ENCODE measurements at places on chromosomes 6 and 20. TPM values are rescaled to one million over a fixed set of nuclear protein-coding genes. Genes with fewer than 3 reads are reported as not detected.

Gene C6orf52
- 4.8 TPM for total RNA-seq

- DNase-seq = no peak
Observed at GRCh38 chr20:2217857-2218539, 77.8 kb upstream of the TGM3 start.

DNA sequence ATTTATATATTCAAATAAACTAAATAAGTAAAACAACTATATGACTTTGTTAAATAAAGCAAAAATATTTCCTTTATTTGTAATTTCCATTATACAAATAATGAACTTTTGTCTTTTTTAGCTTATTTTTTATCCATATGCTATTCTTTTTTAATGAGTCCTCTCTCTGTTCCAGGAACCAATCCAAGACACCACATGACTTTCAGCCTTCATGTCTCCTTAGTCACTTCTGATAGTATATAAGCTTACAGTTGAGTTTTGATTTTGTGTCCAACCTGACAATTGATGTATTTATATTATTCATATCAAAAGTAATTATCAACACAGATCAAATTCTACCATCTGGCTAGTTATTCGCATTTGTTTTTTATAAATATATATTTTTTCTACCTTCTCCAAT is 582.3 kb upstream of the GJE1 start:
- DNase-seq = no peak

DNA sequence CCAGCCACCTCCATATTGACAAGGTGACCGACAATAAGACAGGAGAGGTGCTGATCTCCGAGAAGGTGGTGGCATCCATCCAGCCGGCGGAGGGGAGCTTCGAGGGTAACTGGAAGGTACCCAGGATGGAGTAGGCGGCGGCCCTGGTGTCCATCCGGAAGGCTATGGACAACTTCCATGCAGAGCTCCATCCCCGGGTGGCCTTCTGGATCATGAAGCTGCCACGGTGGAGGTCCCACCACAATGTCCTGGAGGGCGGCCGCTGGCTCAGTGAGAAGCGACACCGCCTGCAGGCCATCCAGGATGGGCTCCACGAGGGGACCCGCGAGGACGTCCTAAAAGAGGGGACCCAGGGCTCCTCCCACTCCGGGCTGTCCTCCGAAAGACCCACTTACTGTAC is 17.0 kb downstream of the DEFB115 start:
- no peak for DNase-seq

- DNase-seq = no peak
Observed at GRCh38 chr6:142331601-142332000, 29.8 kb downstream of the ADGRG6 start.

- DNase-seq = no peak
Observed at GRCh38 chr6:33314943-33315792, 1.3 kb upstream of the TAPBP start.

- DNase-seq = no peak
Observed at GRCh38 chr6:138476116-138476515, 23.2 kb downstream of the NHSL1 start.

GRCh38 chr6:99415446-99415845 is 9.7 kb downstream of the PNISR start:
- DNase-seq = no peak

DNA sequence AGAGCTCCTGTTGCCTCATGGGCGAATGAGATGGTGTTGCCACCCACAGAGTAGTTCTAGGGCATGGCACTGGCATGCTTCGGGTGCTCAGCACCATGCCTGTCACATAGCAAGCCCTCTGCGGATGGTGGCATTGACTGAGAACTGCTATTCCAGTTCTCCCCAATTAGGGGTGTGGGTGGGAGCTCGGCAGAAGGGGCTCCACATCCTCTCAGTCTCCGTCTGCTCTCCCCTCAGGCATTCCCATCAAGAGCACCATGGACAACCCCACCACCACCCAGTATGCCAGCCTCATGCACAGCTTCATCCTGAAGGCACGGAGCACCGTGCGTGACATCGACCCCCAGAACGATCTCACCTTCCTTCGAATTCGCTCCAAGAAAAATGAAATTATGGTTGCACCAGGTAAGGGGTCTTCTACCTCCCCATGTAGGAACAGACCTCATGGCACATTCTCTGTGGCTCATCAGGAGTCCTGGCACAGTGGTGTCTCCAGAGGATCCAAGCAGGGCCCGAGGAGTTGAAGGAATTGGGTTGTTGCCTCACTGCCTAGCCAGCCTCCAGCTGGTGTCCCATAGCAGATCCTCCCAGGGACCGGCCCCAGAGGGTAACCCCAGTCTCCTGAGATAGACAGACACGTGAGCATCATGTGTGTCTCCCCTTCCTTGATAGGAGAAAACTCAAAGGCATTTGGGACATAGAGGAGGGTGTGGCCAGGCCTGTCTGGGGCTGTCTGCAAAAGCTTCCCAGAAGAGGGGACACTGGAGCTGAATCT is 18.4 kb downstream of the DYNLRB1 start:
- DNase-seq = no peak

- DNase-seq = no peak
Observed at GRCh38 chr6:142075516-142076101, 57.1 kb upstream of the GJE1 start.

- DNase-seq = no peak
Observed at GRCh38 chr6:84002226-84002625, 31.3 kb upstream of the MRAP2 start.
